ENCODE measurements at places on chromosomes 1 and 21. TPM values are rescaled to one million over a fixed set of nuclear protein-coding genes. Genes with fewer than 3 reads are reported as not detected.

GRCh38 chr1:101507547-101507971, 270.7 kb downstream of the S1PR1 start:
- DNase-seq: no peak

DNA sequence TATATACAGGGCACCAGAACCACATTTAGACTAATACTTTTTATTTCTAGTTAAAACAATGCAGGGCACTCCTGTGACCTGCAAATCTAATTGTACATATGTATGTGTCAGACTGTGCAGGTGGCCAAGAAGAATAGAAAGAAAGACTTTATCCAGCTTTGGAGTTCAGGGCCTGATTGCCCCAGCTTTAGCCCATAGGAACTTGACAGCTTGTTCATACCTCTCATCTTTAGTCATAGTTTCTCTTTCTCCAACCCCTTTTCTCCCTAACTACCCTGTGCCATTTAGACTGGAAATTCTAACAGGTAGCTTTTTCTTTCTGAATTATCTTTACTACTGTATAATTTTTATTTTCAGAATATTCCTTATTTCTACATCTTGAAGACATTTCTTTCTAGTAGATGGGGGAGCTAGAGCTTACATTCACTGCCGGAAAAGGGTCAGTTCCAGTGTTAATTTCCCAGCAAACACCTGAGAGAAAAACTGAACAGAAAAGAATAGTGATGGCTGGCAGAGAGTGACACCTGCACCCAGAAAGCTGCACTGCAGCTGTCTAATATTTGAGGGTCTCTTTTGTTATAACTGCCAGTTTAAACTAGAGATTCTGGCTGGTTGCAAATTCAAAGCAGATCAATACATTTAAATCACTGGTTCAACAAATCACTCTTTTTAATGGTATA, 8.4 kb downstream of the YBX1 start:
- no peak for DNase-seq

DNA sequence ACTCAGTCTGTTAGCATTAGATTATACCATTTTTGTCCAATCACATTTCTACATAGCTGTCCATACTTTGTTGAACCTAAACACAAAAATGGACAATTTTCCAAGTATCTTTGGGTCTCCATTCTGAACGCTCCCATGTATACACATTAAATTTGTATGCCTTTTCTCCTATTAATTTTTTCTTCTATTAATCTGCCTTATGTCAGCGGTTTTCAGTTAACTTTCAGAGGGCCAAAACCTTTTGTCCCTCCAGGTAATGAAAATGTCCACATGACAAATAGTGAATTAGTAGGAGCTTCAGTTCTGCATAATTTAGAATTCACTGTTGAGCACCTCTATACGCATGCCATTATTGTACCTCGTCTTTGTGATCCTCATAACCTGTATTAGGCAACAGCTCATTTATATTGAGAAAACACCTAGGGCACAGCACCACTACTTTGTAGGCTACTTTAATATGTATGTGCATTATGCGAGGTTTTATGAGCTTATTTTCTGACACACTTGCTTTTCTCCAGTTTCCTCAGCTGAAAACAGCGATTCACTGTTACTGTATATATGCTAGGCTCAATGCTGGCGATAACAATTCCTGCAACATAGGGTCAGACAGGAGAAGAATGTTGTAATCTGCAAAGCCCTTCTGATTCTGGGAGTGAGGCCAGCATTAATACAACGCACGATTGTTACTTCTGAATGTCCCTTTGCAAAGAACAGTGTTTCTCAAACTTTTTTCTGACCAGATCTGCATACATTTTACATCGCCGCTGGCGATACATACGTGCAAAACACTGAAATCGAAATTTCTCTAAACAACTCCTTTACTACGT, 1.1 kb upstream of the ABCD3 start:
- DNase-seq: peak; percentile 18

DNA sequence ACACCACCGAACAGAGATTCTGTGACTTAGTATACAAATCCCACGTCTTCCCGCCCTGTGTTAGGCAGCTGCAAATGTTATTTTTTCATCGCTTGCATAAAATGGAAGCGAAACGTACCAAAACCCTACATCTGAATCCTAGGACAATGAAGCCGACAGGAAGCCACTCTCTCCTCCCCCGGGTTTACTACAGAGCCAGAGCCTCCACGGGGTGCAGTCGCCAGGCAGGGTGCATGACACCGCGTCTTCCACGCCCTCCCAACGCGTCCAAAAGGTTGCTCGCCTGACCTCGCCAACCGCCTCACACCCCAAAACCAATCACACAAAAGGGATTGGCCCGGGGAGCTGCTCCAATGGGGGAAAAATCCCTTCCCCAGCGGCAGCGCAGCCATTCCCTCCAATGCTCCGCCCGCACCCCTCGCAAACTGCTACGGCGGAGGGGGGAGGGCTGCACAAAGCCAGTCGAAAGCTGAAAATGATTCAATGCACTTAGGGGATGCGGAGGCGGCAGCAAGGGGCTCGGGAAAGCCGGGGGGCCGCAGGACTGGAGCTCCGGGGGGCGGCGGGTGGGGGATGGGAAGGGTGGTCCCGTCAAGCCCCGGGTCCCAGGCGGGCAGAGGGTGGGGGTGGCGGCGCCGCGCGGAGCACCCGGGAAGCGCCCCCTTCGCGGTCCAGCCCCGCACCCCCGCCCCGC, 701 bp downstream of the CEP170 start:
- DNase-seq: peak; percentile 64

Gene LINGO4
- polyA plus RNA-seq: not detected

All from A549 (cell line).